Neural crest cell (in vitro differentiated cells): ENCODE measurements at places on chromosomes 3 and 15. TPM values are rescaled to one million over a fixed set of nuclear protein-coding genes. Genes with fewer than 3 reads are reported as not detected.
A peak's percentile ranks its signal among the peaks of the same experiment; 100 is the strongest.

DNA sequence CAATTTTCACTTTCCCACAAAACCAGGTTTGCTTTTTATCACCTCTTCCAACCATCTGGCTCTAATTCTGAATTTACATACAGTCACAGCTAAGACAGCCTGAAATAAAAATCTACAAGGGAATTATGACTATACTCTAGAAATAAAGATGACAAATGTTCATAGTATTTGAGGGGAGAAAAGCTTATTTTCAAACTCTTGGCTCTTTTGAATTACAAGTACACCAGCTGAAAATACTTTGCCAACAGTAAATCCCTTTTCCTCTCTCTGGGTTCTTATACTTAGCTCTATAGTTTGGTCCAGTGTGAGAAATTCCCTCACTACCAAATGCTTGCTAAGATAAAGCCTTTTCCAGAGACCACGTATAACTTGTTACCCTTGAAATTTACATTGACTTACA, 1037.9 kb downstream of the ROBO1 start:
- no peak for DNase-seq

TOPBP1 gene
- 56.0 and 58.8 TPM in 2 replicates for total RNA-seq

DNA sequence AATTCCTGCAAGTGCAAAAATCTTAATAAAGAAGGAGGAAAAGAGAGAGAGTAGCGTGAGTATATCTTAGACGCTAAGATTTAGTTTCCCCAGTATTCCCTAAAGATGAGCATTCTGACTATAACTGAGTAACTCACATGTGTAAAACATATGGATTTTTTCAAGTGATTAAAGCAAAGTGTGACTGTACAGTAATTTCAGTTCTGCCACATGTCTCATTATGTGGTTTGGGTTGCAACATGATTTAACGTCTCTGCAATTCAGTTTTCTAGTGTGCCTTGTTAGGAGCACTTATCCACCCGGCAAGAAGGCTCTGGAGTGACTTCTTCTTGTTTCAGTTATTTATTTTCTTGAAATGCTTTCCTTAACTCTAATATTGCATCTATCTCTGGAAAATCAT, 514.1 kb downstream of the ROBO1 start:
- DNase-seq = no peak

DNA sequence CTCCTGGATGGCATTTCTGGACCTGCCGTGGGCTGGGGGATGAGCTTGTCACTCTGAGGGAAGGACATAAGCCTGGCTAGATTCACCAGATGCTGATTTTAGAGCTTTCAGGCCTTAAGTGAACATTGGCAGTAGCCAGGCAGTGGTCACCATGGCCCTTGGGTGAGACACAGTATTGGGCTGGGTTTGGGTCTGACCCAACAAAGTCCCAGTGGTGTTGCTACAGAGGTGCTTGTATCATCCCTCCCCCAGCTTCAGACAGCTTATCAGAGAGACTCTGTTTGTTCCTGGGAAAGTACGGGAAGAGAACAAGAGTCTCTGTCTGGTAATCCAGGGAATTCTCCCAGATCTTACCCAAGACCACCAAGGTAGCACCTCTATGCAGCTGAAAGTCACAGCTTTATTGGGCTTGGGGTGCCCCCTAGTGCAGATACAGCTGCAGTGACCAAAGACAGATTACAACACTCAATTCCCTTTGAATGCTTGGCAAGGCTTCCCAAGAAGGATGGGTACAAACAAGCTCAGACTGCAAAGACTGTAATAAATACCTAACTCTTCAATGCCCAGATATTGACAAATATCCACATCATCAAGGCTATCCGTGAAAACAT, 9.8 kb upstream of the RUVBL1 start:
- peak; percentile 35 for DNase-seq

SCN11A gene
- 0.48 and 0.63 TPM in 2 replicates for total RNA-seq
